Large intestine (tissue), 12 donors: ENCODE measurements at places on chromosomes 16 and 17.

GRCh38 chr16:75494184-75494583 is 1.1 kb downstream of the CHST6 start:
- DNase-seq: no peak

- no peak for DNase-seq
Measured at GRCh38 chr16:11510178-11510973, 76.3 kb downstream of the LITAF start.

- DNase-seq: no peak
Measured at GRCh38 chr16:79659344-79659743, 58.8 kb upstream of the MAF start.

DNA sequence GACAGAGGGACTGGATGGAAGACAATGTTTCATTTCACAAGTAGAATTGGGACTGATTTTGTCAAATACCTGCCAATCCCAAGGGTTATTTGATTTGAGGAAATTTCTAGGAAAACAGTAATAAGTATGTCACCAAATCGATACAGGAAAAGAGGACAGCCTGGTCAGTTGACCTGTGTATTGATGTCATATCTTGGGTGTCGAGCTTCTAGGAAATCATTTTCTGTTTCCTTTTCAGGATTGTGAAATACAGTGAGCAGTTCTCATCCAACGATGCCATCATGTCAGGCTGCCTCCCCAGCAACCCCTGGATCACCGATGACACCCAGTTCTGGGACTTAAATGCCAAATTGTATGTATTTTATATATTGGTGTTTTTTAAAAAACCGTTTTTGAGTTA is 56.1 kb downstream of the RGS9 start:
- no peak for DNase-seq

DNA sequence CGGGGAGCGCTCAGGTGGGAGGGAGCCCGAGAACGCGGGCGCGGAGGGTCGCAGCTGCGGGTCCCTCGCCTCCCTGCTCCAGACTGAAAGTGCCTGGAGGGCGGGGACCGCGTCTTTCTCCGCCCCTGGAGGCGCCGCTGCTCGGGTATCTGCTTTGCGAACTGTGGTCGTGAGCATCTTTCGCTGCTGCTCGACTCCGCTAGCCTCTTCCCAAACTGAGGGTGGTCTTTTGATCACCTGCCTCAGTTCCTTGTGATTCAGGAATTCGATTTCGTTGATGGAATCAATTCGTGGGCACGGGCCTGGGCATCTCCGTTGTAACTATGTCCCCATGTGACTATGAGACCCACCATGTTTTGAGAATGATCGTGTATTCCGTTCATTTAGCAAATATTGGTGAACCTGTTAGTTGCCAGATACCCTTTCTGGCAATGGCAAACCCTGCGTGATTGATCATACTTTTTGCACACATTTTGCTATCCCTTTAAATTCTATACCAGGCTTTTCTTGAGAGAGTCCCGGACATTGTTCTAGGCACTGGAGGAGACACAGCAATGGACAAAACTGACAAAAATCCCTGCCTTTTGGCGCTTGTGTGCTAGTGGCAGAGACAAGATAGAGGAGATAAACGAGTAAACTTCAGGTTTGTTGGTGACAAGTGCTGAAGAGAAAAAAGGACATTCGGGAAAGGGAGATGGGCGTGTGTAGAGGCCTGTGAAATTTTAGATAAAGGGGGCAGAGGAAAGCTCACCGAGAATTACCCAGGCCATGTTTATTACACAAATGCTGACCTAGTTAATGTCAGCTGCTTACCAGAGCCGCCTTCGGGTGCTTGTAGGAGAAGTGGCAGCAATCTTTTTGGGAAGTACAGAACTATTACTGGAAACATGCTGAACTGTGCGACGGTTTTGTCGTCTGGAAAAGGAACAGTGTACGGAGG is 948 bp downstream of the UTP18 start:
- no peak for DNase-seq

DNA sequence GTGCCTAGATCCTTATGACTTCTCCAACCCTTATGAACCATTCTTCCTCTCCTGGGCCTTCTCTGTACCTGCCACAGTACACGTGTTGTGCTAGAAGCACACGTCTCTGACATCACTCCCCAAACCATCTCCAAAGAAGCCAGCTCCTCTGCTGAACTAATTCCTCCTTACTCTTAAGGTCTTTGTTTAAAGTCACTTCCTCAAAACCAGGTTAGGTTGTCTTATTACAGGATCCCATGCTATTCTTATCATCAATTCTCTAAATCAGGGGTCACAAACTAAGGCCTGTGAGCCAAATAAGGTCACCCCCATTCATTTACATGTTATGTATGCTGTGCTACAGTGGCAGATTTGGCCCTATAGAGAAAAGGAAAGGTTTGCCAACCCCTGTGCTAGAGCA is 4.0 kb downstream of the SUPT6H start:
- no peak for DNase-seq

- DNase-seq: no peak
Measured at GRCh38 chr16:56628486-56629350, 3.1 kb downstream of the MT1E start.

- no peak for DNase-seq
Measured at GRCh38 chr16:11051879-11052808, 107.8 kb downstream of the CLEC16A start.

DNA sequence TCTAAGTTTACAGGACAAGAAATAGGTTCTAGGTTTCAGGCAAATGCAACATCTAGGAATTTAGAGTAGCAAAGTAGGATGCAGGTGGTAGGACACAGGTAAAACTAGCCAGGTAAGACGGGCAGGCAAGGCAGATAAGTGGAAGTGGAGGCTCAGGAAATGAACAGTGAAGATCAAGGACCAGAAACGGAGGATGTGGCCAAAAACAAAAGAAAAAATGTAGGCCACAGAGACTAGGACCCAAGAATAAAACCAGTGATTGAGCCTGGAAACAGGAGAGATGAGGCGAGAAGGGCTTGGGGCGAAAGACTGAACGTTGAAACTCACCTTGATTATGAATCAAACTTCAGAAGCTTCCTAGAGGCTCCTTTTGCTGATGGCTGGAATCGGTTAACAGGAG is 24.0 kb downstream of the CPSF4L start:
- DNase-seq: no peak

- DNase-seq: no peak
Measured at GRCh38 chr17:82507631-82508175, 11.8 kb upstream of the FOXK2 start.

DNA sequence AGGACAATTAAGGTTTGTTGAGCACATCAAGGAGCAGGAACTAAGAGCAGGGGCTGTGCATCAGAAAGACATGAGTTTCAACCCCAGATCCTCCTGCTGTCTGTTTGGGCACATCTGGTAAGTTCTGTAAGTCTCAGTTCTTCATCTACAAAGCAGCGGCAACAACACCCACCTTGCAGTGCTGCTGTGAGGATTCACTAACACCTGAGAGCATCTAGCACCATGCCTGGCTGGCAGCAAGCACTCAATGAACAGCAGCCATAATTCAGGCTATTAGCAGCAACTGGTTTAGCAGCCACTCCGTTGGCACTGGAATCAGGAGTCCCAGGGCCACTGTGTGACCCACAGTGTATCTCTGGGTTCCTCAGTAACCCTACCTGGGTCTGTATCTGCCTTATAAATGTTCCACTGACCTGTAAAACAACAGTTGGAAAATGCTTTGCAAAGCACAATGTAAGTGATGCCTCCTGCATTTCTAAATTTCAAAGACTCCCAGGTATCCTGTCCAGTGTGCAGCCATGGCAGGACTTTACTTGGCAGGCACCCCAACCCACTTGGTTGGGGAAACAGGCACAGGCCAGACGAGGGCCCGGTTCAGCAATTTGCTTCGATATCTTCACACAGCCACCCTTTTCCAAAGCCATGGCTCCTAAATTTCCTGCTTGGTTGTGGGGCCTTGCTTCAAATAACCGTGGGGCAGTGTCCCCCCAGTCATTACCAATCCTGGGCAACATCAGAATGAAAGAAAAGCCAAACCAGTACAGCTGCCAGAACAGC is 4.2 kb downstream of the ST3GAL2 start:
- DNase-seq: no peak

DNA sequence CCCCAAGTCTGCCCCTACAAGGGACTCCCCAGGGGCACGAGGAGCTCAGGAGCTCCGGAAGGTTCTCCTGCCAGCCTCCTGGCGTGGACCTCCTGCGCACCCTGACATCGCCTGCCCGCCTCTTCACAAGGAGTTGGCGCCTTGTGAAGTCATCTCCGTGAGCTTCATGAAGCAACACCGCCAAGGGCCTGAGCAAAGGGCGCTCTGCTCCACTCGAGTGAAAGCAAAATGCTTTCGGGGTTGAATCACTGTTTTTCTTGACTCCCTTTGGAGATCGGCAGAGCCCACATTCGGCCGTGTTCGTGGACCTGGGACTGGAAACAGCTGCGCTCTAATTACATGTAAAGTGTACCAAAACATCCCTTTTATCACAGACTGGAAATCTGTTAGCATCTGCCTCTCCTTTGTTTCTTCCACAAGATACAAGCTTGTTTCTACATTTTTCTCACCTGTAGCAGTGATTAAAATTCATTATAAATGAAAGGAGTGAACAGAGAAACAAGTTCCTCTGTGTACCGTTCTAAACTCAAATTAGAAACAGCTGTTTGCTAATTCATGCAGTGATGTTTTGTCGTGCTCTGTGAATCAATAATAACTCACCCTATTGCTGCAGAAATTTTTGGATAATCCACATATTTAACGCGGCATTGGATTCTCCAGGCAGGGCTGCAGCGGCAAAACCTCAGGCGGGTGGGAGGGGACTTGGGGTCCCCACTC is 203.3 kb downstream of the ZNF423 start:
- peak; percentile 69 for DNase-seq

GRCh38 chr16:12496186-12496585 is 307.5 kb downstream of the CPPED1 start:
- no peak for DNase-seq

DNA sequence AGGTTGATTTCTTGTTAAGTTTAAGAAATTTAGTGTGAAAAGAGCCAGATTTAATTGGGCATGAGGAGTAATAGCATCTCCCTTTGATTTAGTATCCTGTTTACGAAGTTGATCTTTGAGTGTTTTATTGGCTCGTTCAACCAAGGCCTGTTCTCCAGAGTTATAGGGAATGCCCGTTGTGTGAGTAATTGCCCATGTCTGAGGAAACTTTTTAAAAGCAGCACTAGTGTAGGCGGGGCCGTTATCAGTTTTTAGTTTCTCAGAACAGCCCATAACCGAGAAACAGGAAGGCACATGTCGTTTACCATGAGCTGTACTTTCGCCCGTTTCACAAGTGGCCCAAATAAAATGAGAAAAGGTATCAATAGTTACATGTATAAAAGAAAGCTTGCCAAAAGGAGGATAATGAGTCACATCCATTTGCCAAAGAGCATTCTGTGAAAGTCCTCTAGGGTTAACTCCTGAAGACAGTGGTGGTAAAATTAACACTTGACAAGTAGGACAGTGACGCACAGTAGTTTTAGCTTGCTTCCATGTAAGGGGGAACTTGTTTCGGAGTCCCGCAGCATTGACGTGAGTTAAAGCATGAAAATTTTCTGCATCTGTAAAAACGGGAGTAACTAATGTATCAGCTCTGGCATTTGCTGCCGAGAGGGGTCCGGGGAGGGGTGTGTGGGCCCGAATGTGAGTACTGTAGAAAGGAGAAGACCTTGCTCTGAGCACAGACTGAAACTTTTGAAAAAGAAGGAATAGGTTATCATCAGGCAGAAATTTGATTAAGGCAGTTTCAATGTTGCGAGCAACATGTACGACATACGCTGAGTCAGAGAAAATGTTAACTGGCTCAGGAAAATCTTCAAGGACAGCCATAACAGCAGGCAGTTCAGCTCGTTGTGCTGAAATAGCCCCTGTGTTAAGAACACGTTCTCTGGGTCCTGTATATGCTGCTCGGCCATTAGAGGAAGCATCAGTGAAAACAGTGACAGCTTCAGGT is 18.5 kb upstream of the KCTD5 start:
- no peak for DNase-seq

GRCh38 chr17:78759203-78759968 is 22.7 kb downstream of the CYTH1 start:
- DNase-seq: no peak

DNA sequence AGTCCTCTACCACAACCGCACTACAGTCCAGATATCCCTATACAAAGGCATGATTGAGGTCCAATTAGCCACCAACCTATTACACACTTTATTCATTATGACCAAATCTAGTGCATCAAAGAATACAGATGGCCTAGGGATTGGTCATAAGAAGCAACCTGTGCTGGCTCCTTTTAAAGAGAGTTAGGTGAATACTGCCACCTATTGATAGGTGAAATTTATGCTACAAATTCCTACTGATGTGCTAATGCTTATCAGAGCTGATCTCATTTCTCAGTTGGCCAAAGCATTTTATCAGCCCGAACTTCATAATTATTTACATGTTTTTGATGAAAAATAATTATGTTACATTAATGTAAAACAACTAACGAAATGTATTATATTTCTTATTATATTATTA is 166.3 kb downstream of the ANKFN1 start:
- peak; percentile 30 for DNase-seq

- no peak for DNase-seq
Measured at GRCh38 chr16:84379008-84379708, 10.8 kb downstream of the ATP2C2 start.

DNA sequence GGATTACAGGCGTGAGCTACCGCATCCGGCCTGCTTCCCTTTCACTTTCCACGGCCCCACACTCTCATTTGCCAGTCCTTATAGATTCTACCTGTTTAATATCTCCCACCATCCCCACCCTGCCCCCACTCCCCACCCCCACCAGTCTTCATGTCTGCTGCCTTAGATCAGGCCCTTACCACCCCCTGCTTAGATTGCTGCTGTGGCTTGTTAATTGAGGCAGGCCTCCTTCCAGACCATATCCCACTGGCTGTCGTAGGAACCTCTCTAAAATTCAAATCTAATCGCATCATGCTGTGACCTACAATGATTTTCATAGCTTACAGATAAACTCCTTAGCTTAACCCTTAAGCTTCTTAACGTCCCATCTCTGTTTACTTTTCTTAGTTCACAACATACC is 4.9 kb downstream of the IQCK start:
- no peak for DNase-seq

GRCh38 chr16:50547340-50548124 is 664 bp upstream of the NKD1 start:
- peak; percentile 32 for DNase-seq

GRCh38 chr16:49463529-49463928 is 89.9 kb downstream of the C16orf78 start:
- no peak for DNase-seq

DNA sequence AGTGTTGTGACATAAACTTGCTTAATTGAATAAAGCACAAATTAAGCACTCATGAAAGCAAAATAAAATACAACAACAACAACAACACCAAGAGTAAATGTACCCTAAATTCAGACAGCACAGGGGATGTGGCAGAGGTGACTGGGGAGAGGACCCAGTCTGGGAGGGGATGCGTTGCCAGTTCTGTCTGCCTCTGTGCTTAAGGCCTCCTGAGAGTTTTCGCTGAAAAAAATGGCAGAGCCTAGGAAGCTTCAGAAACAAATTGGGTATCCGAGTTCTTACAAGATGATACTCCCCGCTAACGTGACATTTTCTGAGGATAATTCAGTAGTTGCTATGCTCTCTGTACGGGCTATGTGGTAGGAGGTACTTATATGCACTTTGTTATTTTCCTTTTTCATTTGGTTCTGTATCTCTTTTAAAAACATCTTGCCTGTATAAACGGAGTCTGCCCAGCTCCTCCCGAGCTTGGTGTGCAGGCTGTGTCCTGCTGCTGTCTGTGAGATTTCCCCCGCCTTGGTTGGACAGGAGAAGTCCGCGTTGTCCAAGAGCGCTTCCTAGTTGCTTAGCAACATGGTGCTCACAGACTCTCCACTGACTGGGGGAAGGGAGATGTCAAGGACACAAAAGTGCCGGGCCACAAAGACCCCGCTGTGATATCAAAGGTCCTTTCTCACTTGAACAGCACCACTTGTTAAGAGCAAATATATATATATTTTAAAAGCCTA is 134.2 kb upstream of the CPHXL start:
- peak; percentile 22 for DNase-seq

GRCh38 chr17:82106688-82107305 is 8.8 kb upstream of the FASN start:
- no peak for DNase-seq
